ENCODE measurements at places on chromosomes 16 and 17. TPM values are rescaled to one million over a fixed set of nuclear protein-coding genes. Genes with fewer than 3 reads are reported as not detected.

- DNase-seq: no peak
Measured at GRCh38 chr16:72198021-72198711, 26.2 kb upstream of the PMFBP1 start.

DNA sequence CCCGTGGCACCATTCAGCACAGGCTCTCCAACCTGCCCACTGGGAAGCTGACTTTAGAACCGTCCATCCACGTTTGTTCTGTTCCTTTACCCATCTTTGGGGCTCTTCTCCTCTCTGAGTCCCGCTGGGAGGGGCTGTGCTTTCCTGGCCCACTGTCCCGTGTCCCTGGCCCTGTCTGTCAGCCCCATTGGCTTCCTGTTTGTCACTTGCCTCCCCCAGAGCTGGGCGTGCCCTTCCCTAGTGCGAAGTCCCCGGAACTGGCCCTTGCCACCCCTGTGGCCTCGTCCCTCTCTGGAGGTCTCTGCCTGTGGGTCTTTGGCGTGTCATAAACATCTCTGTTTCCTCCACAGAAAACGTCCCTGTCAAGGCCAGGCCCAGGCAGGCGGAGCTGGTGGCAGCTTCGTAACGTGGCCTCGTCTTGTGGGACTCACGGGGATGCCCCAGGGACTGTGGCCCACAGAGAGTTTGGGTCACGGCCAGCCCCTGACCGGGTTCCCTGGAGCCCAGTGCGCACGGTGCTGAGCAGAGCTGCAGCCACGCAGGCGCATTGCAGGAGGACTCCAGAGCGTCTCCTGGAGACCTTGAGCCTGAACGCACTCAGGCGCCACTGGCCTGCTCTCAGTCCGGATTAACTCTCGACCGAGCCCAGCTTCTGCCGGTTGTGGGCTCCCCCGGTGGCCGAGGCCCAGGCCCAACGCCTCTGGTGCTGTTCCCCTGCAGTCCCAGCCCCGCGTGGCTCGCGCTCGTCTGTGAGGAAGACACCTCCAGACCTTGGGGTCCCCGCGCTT is 7.3 kb downstream of the CHMP6 start:
- DNase-seq: no peak

DNA sequence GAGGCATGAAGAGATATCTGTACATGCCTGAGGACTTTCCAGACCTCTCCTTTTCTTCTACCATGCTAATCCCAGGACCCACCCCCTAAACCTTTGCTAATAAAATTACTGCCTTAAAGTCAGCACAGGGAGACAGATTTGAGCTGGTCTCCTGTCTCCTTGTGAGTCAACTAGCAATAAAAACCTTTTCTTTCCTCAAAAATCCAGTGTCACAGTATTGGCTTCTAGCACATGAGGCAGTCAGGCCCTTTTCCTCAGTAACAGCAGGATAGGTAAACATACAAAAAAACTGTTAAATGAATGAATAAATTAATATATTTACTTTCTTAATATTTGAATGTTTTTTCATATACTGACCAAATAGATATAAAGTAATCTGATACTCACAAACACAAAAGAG is 41.3 kb downstream of the ABCA10 start:
- no peak for DNase-seq

DNA sequence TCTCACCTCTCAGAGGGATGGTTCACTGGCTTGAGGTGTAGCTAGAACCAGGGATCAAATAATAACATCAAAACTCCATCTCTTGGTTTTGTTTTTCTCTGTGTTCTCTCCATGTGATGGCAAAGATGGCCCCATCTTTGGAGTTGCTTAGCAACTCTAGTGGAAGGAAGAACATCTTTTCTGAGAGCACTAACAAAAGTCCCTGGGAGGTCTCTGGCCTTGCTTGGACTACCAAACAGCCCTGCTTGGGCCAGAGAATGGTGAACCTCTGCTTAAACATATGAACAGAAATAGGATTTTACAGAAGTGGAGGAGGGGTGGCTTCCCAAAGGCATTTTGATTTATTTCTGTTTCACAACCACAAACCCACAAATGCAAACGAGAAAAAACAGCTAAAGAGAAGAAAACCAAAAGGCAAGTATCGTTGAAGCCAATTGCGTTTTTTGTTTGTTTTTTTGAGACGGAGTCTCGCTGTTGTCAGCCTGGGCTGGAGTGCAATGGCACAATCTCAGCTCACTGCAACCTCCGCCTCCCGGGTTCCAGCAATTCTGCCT is 13.2 kb downstream of the GABARAPL2 start:
- no peak for DNase-seq

DNA sequence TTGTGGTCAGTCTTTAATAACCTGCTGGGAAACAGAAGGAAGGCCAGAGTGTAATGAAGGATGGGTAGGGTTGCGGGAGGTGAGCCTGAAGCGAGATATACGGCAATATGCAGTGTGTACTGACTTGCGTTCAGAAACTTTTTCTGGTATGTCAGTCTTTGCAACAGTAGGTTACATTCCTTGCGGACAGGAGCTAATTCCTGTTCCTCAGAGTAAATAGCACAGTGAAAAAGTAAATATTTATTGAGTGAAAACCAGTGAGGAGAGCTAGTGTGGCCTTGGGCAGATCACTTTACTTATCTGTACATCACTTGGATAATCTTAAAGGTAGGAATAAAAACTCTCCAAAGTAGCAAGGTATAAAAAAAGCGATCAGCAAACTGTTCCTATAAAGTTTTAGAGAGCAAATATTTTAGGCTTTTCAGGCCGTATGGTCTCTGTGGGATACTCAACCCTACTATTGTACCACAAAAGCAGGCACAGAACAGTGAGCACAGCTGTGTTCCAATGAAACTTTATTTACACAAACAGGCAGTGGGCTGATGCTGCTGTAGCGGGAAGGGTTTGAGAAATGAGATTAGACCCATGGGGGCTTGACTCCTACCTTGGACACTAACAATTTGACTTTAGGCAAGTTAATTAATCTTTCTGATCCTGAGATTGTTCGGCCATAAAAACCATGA is 348.0 kb downstream of the UTP18 start:
- no peak for DNase-seq

PRSS21 gene
- not detected for total RNA-seq

CETP gene
- not detected for total RNA-seq
